Thyroid gland (tissue), 4 donors: ENCODE measurements at places on chromosomes 12 and 14.

- H3K27ac ChIP-seq: no peak overlapping the region
- no peak overlapping the region for H3K4me3 ChIP-seq
- H3K4me1 ChIP-seq: no peaks in the 10 kb centered on the region
- no peak for DNase-seq
- no peaks in the 10 kb centered on the region for H3K27me3 ChIP-seq
- H3K36me3 ChIP-seq: no peaks in the 10 kb centered on the region
These were observed 206.4 kb upstream of the ALG10B start for GRCh38 chr12:38110026-38110699.

DNA sequence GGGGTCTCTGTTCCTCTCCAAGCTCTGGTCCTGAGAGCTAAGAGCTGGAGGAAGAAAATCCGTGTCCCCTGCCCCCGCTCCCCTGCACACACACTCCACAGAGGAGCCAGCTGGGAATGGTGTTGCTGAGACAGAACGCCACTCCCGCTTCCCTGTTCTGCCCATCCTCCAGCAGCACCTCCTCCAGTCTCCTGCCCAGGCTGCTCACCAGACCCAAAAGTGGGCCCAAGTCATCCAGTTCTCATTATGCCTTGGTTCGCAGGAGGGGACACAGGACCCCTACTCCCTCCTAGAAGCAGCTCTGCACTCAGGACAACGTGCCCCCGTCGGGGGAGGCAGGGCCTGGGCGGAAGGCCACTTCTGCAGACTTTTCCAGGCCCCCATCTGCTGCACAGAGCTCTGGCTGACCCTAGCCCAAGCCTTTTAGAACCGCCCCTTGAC is 830 bp upstream of the TRMT61A start:
- H3K27me3 ChIP-seq: no peaks in the 10 kb centered on the region
- peak overlapping the region; percentile 58 for H3K4me3 ChIP-seq

DNA sequence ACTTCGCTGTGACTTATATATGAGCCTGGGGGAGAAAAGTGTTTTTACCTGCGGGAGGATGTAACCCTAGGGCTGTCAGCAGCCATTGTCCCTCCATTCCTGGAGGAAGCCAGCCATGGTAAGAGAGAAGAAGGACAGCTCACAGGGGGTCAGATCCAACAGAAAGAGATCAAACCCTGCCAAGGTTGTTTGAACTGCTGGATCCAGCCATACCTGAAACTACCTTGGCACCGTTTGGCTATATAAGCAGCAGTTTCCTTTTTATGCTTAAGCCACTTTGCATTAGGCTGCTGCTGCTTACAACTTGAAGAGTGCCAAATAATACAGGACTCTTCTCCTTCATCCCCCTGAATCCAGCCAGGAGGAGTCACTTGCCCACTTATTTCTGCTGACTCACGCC is 205.5 kb downstream of the PHETA1 start:
- H3K4me1 ChIP-seq: no peaks in the 10 kb centered on the region
- no peak overlapping the region for H3K27ac ChIP-seq
- no peak for DNase-seq
- no peaks in the 10 kb centered on the region for H3K27me3 ChIP-seq
- H3K4me3 ChIP-seq: no peak overlapping the region
- no peaks in the 10 kb centered on the region for H3K36me3 ChIP-seq

GRCh38 chr12:49535921-49536525 is 2.8 kb upstream of the KCNH3 start:
- no peak overlapping the region for H3K4me3 ChIP-seq
- H3K36me3 ChIP-seq: no peaks in the 10 kb centered on the region
- H3K4me1 ChIP-seq: peaks cover 4% of the 10 kb centered on the region
- DNase-seq: no peak

DNA sequence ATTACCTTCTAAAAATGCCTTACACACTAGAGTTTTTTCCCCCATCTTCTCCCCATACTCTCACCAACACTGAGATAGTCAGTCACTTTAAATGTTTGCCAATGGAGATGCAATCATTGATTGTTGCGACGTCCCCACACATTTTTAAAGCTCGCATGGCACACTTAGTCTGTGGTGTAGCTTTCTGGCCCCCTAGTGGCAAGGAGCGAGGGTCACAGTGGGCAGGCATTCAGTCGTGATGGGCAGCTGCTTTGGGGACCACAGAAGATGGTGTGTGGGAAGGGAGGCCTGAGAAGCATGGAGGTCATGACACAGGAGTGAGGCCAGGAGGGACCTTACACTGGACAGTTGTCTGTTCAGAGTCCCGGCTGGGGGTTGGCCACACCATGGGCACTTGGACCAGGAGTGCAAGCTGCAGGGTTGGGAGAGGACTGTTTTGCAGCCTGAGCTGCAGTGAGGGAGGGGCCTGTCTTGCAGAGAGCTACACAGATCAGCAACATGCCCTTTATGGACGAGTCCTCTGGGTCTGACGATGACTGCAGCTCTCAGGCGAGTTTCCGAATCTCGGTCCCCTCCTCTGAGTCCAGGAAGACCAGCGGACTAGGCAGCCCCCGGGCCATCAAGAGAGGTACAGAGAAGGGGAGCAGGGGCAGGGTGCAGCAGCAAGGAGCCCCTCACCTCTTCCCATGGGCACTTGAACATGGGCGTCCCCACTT is 28.6 kb downstream of the PIGH start:
- peak; percentile 62 for DNase-seq
- H3K4me3 ChIP-seq: no peak overlapping the region
- H3K27me3 ChIP-seq: no peaks in the 10 kb centered on the region
- H3K27ac ChIP-seq: no peak overlapping the region

DNA sequence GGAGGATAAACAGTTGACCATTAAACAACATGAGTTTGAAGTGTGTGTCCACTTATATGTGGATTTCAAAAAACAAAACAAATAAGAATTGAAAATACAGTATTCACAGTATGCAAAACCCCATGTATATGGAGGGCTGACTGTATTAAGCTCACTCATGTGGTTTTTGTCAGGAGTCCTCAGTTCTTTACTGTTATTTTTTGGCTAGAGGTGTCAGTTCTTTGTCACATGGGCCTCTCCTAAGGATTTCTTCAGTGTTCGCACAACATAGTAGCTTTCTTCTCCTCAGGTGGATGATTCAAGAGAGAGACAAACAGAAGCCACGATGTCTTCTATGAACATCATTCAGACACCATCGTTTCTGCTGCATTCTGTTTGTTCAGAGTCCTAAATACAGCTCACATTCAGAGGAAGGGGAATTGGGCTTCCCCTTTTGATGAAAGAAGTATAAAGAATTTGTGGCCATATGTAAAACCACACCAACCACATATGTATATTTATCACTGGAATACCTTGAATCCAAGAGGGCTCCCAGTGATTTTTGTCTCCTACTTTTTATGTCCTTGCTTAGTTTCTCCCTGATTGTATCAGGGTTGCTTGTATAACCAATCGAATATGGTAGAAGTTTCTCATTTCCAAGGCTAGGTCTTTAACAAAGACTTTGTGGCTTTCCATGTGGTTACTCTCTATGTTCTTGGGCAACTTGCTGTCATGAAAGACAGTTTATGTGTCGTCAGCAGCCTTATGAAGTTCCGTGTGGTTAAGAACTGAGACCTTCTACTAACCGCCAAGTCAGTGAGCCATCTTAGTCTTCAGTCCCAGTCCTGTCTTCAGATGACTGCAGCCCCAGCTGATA is 18.9 kb downstream of the MNAT1 start:
- H3K36me3 ChIP-seq: no peaks in the 10 kb centered on the region
- no peak overlapping the region for H3K4me3 ChIP-seq
- no peaks in the 10 kb centered on the region for H3K27me3 ChIP-seq

- no peak for DNase-seq
- H3K4me3 ChIP-seq: no peak overlapping the region
- H3K36me3 ChIP-seq: peaks cover 47% of the 10 kb centered on the region
- H3K4me1 ChIP-seq: no peaks in the 10 kb centered on the region
These were observed 18.9 kb downstream of the ALDH2 start for GRCh38 chr12:111785651-111786050.

DNA sequence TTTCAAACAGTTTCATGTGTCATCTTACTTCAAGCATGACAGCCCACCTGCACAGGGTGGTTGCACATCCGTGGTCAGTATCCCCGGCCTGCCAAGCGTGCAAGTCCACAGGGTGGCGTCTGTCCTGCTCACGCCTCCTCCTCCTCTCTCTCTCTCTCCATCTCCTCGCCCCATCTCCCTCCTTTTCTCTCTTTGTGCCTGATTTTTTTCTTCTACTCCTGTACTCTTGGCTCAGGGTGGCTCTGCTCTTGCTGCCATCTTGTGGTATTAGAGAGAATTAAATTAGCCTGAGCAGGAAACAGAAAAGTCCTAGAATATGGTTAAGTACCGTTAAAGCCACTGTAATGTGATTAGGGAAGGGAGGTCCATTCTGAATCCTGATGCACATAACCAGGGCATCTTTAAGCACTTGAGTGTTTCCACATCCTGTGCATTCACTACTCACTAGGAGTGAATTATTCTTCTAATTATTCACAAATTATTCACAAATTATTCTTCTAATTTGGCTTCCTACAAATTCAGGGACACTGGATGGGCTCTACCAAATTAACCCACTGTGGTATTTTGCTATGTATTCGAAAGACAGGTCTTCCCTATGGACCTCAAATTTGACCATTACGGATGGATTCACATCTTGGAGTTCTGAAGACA is 25.5 kb upstream of the DTX1 start:
- no peaks in the 10 kb centered on the region for H3K4me1 ChIP-seq
- H3K27ac ChIP-seq: no peak overlapping the region
- no peaks in the 10 kb centered on the region for H3K27me3 ChIP-seq

GRCh38 chr14:63677891-63678379 is 36.3 kb upstream of the WDR89 start:
- no peak overlapping the region for H3K4me3 ChIP-seq
- no peak for DNase-seq
- H3K27me3 ChIP-seq: no peaks in the 10 kb centered on the region
- H3K4me1 ChIP-seq: no peaks in the 10 kb centered on the region

- DNase-seq: no peak
- H3K4me3 ChIP-seq: no peak overlapping the region
These were observed 155.2 kb downstream of the STXBP6 start for GRCh38 chr14:24894583-24895242.

DNA sequence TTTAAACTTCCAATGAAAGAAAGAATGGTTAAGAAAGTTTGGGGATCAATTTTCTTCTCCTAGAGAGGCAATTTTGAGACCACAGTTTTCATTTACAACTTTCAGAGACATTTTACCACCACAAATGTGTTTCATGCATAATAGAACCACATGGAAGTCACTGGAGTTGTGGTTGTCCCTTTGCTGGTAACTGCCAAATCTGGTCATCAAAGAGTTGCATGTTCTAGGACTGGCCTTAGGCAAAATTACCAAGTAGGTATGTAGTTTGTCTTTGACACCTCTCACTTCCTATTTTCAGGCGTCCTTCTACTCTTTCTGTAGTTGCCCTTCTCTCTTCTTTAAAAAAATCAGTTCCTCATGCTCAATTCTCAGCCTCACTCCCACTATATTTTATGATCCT is 54.3 kb upstream of the TMX1 start:
- H3K4me1 ChIP-seq: no peaks in the 10 kb centered on the region
- no peak for DNase-seq
- H3K27me3 ChIP-seq: no peaks in the 10 kb centered on the region
- no peaks in the 10 kb centered on the region for H3K36me3 ChIP-seq
- H3K4me3 ChIP-seq: no peak overlapping the region

- no peak for DNase-seq
- no peaks in the 10 kb centered on the region for H3K4me1 ChIP-seq
- no peak overlapping the region for H3K27ac ChIP-seq
- H3K27me3 ChIP-seq: no peaks in the 10 kb centered on the region
- no peaks in the 10 kb centered on the region for H3K36me3 ChIP-seq
These were observed 8.9 kb downstream of the OR6C74 start for GRCh38 chr12:55253281-55253680.
